ENCODE measurements at places on chromosomes 1 and 21.

GRCh38 chr1:72227667-72228066 lies 54.7 kb downstream of the NEGR1 start:
- no peak for DNase-seq

DNA sequence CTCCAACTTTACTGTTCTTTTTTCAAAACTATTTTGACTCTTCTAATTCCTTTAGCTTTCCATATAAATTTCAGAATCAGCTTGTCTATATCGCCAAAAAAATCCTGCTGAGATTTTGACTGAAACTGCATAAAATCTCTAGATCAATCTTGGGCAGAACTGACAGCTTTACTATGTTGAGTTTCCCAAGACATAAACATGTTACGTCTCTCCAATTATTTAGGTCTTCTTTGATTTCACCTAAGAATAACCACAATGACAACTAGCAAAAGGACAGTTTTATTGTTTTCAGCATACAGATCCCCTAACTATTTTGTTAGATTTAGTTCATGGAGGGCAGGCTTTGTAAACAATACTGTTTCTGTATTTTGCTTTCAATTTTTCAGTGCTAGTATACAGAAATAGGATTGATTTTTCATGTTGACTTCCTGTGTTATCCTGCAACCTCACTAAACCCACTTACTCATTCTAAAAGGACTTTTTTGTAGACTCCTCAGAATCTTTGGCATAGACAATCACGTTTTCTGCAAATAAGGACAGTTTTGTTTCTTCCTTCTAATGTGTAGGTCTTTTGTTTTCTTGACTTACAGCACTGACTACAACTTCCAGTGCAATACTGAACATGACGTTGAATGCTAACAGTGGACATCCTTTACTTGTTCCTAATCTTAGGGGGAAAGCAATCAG lies 63.4 kb downstream of the NPHP4 start:
- DNase-seq, result no peak

DNA sequence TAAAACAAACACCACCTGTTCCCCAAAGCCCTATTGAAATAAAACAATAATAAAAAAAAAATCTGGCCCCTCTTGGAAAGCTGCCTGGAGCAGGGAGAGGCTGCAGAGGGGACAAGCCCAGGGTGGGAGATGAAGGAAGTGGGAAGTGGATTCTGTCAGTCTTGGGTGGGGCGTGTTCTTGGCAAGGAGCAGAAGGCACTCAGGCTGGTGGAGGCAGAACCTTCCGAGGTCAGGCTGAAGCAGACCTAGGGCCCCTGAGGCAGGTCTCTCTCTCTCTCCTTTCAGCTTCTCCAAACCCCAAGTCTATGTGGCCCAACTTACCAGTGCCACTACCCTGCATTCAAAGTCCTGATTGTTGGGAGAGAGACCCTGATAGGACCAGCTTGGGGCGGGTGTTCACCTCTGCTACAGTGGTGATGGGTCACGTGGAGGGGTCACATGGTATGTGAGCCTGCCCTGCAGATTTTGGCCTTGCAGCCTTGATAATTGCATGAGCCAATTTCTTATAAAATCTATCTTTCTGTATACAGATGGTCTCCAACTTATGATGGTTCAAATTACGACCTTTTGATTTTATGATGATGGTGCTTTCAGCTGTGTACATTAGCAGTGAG lies 145.4 kb upstream of the C1orf174 start:
- DNase-seq, result no peak

- no peak for DNase-seq
Observed at GRCh38 chr1:171254859-171255258, 6.6 kb downstream of the FMO1 start.

GRCh38 chr1:196462086-196462485 lies 146.2 kb downstream of the KCNT2 start:
- DNase-seq, result no peak

DNA sequence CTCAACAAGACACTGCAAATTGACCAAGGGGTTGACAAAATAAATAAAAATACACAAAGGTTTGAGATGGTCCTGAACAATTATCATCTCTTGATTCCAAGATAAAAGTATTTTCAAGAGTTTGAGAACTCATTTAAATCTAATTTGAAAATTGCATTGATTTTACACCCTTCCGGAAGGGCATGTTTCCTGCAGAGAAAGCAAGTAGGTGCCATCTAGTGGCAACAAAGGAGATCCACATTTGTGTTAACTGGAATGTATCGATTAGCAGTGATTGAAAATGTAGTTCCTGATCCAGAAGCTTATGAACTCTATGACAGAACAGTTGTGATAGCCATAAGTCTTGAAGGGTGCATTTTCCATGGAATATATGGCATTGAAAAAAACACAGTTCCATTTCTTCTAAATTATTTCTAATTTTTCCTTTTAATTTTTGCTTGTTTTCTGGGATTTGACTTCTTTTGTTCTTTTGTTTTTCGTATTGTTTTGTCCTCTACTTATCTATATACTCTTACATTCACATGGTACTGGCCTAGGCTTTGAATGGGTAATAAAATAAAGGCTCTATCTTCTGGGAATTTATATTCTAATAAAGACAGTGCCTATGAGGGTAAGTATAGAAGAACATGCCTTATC lies 143.7 kb downstream of the DNM3 start:
- DNase-seq, result no peak

DNA sequence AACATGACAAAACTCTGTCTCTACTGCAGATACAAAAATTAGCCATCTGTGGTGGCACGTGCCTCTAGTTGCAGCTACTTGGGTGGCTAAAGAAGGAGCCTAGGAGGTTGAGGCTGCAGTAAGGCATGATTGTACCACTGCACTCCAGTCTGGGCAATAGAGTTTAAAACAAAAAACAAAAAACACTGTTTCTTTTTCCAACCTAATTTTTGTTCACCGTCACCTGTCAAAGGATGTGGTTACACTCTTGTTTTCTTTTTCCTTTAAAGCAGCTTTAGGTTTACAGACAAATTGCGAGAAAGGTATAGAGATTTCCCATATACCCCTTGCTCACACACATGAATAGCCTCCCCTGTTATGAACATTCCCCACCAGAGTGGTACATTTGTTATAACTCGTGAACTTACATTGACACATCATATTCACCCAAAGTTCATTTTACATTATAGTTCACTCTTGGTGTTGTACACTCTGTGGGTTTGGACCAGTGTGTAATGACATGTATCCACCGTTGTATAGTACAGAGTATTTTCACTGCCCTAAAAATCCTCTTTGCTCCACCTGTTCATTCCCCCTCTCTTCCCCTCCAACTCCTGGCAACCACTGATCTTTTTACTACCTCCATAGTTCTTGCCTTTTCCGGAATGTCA lies 26.2 kb downstream of the SMG7 start:
- no peak for DNase-seq

- no peak for DNase-seq
Observed at GRCh38 chr21:36550761-36551160, 70.8 kb upstream of the CLDN14 start.

DNA sequence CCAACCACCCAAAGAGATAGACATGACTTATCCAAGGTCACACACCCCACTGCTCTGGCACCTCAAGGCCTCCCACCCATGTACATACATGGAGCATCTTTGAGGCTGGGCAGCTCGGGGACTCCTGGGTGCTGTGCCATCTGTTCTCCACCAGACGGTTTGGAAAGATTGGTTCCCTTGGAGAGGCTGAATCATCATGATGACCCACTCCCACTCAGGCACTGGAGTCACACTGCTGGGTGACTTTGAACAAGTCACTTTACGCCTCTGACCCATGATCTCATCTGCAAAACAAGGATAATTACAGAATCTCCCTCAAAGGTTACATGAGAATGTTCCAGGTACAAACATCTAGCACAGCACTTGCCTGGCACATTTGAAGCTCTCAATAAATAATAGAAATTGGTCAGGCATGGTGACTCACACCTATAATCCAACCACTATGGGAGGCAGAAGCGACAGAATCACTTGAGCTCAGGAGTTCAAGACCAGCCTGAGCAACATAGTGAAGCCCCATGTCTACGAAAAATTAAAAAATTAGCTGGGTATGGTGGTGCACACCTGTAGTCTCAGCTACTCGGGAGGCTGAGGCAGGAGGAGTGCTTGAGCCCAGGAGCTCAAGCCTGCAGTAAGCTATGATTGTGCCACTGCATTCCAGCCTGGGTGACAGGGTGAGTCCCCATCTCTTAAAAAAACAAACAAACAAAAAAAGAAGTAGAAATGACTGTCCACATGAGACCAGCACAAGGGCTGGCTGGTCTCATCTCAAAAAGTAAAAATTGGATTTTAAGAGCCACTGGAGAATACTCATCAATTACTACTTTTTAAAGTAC lies 74.9 kb downstream of the RRAGC start:
- DNase-seq, result no peak

GRCh38 chr1:23650344-23650990 lies 41.1 kb upstream of the RPL11 start:
- DNase-seq, result no peak

DNA sequence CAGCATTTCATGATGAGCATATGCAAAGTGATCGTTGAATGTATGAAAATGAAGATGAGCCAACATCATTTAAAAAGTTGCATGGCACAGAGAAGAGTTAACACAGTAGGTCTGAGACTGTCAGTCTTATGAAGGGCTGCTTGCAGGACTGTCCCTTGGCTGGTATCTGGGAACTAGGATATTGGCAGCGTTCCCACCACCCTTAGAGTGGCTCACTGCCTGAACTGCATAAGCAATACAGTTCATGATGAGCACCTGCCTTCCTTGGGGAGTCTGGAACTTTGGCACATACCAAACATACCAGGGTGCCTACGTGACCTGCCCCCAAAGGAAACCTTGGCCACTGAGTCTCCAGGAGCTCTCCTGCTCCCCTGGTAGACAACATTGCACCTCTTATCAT lies 161.8 kb downstream of the DSCAM start:
- DNase-seq, result no peak

DNA sequence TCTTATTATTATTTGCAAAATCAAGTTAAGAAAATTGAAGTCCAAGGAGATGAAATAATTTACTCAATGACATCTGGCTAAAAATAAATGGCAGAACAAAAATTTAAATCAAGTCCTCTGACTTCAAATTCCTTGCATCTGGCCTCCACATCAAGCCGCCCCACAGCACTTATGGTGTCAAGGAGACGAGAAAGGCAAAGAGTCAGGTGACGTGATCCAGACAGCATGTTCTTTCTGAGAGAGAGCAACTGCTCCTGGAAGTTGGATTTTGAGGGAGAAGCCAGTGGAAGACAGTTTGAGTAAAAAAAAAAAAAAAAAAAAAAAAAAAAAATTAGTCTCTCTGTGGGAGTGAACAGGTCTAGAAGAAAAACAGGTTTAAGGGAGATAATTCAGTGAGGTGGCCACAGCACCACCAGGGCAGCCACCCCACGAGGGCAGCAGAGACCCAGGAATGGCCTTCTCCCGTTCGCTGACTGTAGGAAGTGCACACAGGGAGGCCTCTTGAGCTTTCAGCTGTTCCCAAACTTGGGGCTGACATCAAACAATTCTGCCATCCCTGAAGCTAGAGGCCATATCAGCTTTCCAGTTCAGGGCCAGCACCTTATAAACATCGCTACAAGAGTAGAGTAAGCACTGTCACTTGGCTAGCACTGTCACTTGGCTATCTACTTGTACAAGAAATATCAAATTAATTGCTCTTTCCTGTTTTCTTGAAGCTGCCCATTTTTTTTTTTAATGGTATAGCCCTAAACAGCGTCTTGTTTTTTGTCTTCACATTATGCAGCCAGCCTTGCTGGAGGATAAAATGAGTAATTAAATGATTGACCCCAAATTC lies 7.8 kb downstream of the C1orf162 start:
- DNase-seq, result no peak

Measured in T-helper 2 cell (primary cell).